ENCODE measurements at places on chromosomes 2 and 18.

DNA sequence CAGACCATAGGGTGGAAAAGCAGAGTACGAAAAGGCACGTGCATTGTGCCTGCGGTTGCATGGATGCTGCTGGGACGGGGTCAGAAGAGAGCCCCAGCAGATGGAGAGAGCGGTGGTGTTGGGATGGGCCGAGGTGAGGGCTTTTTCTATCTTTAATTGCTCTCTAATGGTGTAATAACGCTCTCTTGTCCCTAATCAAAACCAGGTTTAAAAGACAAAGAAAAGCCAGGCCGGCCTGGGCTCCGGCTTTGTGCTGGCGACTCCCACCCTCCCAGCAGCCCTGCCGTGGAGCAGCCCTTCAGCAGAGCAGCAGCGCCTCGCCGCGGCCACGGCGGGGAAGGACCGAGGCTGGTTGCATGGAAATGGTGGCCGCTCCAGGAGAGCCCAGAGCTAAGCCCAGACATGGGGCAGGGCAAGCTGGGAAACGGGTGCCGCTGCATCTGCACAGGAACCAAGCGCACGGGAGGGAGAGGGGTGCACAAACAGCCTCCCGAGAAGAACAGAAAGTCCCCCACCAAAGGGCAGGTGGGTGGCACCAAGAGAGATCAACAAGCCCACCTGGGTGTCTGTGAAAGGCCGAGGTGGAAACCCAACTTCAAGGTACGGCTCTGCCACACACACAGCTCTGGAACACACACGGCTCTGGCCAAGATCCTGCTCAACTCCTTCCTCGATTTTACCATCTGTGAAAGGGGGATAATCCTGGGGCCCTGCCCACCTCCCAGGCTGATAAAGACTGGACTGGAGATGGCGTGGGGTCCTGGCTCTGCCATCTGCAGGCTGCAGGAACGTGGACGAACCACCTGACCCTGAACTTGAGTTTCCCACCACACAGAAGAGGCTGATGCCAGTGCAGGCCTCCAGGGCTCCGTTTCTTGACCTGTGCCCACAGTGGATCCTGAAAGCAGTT, 15.0 kb downstream of the HS1BP3 start:
- DNase-seq, result no peak

DNA sequence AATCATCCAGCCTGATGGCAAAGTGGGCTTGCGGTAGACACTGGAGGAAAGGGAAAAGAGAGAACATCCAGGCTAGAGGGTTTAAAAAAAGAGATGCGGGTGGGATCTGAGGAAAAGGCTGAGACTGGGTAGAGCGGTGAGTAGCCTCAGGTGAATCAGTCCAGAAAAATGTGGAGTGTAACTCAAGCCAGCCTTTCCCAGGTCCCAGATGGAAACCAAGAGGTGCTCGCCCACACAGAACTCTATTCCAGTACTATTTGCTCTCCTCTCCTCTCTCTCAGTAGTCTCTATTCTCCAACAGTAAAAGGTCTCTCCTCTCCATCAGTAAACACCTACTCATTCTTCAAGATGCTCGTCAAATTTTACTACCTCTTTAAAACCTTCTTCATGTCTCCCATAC, 38.3 kb upstream of the NRP2 start:
- DNase-seq, result no peak

- DNase-seq, result no peak
These were observed 52.6 kb downstream of the NEDD4L start for GRCh38 chr18:58096658-58097057.

- no peak for DNase-seq
These were observed 967.3 kb downstream of the BCL11A start for GRCh38 chr2:59586176-59586575.

GRCh38 chr2:47309472-47309951, 93.4 kb upstream of the MSH2 start:
- DNase-seq, result no peak

DNA sequence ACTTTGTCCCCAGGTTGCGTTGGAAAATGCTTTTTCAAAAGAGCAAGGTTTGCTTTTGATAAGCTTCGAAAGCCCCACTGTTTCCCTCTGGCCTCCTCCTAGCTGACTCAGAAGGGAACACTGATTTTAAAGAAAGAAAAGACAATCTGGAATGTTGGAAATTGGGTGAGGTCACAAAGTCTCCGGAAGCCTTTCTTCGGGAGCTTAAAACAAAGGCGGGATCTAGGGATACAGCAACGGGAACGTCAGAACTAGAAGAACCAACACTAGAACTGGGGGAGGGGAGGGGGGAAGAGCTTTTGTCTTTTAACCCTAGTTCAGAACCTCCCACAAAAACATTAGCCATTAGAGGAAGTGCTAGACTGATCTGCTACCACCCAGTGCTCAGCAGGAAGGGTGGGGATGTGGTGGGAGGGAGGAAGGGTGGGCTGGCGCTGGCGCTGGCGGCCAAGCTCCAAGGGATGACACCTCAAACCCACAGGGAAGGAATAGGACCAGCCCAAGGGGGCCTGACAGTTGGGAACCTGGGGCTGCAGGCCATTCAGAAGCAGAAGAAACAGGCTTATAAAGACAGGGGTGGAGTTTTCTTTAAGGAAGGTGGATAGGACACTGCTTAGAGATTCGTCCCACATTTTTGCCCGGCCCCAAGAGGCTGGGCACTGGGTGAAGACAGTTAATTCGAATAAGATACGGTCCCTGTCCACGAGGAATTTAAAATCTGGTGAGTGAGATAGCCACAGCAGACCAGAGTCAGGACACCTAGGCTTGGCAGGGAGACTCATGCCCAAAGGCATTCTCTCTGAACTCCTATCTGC, 1.7 kb downstream of the TMSB10 start:
- peak; percentile 27 for DNase-seq

DNA sequence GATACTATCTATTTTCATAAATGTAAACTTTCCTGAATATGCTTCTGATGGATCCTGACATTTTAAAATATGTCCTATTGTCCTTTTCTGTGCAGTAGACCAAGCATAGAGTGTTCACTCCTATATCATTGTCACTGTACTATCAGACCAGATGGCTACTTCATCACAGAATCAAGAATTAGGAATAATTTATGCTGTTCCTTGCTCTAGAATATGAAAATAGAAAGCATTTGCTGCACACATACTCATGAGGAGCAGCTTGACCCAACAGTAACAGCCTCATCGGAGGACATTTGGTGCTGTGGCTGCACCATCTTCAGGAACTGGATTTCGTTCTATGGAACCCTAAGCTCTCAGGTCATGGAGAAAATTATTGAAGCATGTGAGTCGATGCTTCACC, 468.9 kb upstream of the HNRNPA3 start:
- DNase-seq, result no peak

- no peak for DNase-seq
These were observed 254.9 kb downstream of the NDUFA10 start for GRCh38 chr2:239770246-239770639.

GRCh38 chr2:237920673-237921072, 46.1 kb upstream of the UBE2F start:
- DNase-seq, result no peak

DNA sequence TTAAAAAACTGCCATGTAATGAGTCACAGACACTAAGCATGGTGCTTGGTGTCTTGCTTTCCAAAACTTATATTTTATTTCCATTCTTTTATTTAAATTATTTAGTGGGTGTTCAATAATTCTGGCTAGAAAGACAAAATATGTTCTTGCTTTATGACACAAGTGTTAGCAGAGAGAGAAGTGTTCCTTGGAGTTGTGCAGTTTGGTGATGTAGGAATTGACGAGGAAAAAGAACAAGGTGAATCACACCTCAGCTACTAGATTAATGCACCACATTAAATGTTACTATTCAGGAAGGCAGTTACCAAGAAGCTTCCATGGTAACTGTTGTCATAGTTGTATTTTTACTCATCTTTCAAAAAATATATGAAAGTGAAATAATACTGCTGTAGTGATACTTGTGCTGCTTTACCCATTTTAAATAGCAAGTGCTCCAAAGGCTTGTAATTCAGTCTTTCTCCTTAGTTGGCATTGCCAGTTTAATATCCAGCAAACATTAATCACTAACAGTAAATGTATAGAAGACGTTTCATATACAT, 28.3 kb downstream of the ADAM23 start:
- no peak for DNase-seq

- no peak for DNase-seq
These were observed 23.6 kb upstream of the SULT1C4 start for GRCh38 chr2:108354136-108354535.

GRCh38 chr18:35122586-35123224, 81.5 kb downstream of the MAPRE2 start:
- DNase-seq, result no peak

GRCh38 chr2:95296880-95297487, at the start of gene KCNIP3:
KCNIP3 (plus strand) TSS chr2:95297347; CDS start chr2:95297439, 92 bp downstream.
- no peak for DNase-seq

DNA sequence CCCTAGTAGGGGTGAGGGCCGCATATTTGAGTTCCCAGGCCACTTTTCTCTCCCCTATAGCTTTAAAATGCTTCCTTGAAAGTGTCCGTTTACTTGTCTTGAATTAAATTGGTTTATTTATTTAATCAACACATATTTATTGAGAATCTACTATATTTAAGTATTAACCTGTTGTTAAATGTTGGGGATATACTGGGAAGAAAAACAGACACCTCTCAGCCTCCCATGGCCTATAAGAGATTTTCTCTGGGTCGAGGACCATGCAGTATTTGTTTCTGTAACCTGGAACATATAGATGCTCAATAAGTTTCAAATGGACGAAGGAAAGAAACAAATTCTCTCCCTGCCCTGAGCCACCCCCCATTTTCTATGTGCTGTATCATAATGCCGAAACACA, 98.6 kb downstream of the INSIG2 start:
- DNase-seq, result no peak

GRCh38 chr2:191552066-191552465, 125.9 kb upstream of the NABP1 start:
- DNase-seq, result no peak

DNA sequence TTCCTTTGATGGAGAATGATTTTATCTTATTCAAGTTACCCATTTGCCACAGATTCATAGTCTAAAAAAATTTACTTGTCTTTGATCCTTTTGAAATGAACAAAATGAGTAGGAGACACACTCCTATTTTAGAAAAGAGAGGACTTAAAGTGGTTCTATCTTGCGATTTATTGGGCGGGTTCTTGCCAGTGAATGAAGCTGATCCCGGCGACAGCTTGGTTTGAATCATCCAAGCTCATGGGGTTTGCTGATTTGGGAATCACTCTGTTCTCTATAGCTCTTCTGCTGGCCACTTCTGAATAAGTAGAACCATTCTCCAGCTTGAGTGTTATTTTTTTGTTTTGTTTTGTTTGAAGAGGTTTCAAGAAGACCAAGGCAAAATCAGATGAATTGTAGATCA, 25.5 kb upstream of the PPP1CB start:
- DNase-seq, result no peak

DNA sequence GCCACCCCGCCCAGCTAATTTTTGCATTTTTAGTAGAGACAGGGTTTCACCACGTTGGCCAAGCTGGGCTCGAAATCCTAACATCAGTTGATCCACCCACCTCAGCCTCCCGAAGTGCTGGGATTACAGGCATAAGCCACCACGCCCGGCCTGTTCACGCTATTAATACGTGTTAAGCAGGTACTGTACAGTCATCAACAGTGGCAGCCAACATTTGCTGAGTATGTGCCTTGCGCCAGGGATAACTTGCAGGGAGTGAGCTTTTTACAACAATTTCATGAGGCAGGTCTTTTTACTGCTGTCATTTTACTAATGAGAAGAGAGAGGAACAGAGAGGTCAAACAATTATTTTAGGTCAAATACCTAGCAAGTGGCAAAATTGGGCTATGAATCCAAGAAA, 115.2 kb downstream of the AP1S3 start:
- DNase-seq, result no peak

GRCh38 chr2:46009772-46010171, 287.4 kb upstream of the EPAS1 start:
- no peak for DNase-seq

GRCh38 chr2:193276988-193277387, 1082.3 kb upstream of the TMEFF2 start:
- DNase-seq, result no peak

GRCh38 chr2:1862608-1863280, 118.4 kb upstream of the PXDN start:
- DNase-seq, result no peak

DNA sequence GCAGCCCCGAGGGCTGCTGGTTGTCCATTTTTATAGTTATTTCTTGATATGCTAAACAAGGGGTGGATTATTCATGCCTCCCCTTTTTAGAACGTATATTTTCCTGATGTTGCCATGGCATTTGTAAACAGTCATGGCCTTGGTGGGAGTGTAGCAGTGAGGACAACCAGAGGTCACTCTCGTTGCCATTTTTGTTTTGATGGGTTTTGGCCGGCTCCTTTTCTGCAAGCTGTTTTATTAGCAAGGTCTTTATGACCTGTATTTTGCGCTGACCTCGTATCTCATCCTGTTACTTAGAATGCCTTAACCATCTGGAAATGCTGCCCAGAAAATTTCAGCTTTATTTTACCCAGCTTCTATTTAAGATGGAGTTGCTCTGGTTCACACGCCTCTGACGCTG, 825.8 kb upstream of the CDH2 start:
- no peak for DNase-seq

DNA sequence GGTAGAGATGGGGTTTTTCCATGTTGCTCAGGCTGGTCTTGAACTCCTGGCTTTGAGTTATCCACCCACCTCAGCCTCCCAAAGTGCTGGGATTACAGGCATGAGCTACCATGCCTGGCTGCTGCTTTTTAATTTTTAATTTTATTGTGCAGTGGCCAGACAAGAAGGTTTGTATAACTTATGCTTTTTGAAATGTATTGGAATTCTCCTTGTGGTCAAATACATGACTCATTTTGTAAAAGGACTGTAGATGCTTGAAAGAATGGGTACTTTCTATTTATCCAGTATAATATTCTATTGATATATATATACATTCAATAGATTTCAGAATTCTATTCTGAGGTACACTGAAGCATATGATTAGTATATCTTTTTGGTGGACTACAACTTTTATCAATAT, 82.6 kb upstream of the ST3GAL5 start:
- DNase-seq, result no peak

DNA sequence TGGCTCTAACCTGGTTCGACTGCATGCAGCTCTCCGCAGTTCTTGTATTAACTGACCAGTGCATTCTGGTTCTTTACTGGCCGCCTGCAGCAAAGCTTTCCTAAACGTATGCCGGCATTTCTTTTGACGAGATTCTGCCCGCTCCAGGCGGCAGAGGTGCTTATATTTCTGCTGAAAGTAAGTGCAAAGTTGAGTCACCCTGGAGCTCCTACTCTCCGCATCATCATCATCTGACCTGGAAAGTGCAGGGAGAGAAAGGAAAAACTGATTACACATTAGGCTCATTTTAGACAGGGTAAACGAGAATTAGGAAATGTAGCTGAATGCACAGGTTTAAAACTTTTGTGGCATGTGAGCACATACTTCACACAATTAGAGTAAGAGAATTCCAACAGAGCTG, 57.9 kb downstream of the INO80D start:
- no peak for DNase-seq

DNA sequence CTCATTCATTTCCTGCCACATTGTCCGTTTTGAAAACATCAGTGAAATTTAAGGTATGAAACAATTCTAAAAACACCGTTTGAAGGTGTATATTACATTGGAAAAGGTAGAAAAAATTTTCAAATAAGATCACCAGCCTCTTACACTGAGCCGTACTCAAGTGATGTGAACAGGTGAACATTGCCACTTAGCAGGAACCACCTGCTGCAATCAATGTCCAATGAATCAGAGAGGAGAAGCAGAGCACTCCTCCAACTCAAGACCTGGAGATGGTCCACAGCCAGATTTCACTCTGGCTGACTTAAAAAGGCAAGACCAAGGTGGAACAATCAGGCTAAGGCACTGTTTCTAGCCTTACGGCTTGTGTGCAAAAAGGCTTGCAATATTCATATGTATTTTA, 110.3 kb upstream of the TTN start:
- no peak for DNase-seq

- DNase-seq, result no peak
These were observed 36.8 kb upstream of the GPR17 start for GRCh38 chr2:127609031-127609751.

Measured in activated T-cell treated with anti-CD3 and anti-CD28 coated beads for 1 hour (primary cell).